Stimulated activated naive CD4-positive, alpha-beta T cell treated with Interleukin-2 at 50 U/mL for 16 hours (primary cell): ENCODE measurements at places on chromosomes 16 and 17.

DNA sequence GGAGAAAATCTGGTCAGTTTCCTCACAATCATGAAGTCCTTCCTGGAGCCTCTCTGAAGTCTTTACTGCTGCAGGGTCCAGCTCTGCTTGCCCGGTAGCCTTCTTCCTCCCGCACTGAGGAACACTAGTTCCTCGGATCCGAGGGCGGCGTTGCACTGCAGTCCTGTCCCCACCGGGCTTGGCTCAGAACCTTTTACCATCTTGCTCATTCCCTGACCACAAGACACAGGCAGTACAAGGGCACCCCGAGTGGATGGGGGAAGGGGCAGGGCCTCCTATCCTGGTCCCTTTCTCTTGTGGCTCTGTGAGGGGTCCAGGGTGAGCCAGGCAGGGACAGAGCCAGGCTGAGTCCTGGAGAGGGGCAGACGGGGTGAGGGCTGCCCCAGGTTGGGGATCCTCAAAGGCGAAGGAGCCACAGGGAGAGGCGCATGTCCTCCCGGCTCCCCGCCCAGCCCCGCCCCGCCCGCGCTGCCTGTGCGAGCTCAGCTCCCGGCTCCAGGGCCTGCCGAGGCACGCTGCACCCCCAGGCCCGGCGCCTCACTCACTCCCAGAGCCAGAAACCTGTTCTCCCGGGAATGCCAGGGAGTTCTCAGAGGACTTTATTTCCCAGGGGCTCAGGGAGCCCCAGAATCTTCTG is 1.5 kb downstream of the FOXN1 start:
- DNase-seq: no peak

GRCh38 chr17:21213638-21214014 is 335 bp downstream of the TMEM11 start:
- DNase-seq: no peak

DNA sequence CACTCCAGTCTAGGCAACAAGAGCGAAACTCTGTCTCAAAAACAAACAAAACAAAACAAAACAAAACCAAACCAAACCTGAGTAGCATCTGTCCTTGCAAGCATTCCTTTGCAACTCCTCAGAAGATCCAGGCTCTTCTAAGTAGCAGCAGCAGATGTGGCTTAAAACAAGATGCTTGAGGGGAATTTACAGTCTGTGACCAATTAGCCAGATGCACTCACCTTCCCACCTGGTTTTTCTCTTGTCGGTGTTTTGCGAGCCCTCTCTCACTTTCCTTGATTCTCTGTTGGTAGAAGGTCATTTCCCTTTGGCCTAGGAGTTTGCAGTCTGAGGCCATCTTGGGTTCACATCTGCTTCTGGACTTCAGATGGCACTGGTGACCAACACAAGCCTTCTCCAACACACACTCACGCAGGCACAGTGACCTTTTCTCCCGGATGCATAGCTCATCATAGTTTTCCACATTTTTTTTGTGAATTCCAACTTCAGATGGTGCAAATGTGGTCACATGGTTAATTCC is 276.8 kb downstream of the STX8 start:
- DNase-seq: no peak

DNA sequence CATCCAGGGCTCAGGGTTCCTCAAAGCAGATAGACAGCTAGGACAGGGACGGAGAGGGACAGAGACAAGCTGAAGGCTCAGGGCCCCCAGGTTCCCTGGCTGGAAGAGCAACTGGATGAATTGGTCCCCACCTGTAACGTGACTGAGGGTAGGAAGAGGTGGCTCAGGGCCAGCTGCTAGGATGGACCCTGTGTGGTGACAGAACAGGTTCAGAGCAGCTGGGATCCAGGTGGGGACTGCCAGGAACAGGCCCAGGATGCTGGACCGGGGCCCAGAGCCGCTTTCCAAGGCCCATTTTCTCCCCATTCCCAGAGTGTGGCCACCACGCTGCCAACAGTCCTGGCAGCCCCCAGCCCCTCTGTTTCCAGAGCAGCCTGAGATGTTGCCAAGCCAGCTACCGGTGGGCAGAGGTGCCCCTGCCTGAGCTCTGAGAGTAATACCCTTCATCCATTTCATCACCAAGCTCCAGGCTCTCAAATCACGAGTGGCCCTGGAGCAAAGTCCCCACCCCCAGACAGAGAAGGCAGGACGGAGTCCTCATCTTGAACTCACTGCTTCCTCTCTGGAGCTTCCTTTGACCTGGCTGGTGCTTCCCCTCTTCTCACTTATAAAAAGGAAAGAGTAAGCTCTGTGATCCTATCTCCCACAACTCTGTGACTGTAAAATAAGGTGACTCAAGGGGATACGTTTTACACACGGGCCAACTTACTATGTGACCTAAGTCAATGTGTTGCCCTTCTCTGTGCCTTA is 79.6 kb downstream of the TMEM132E start:
- no peak for DNase-seq

GRCh38 chr16:69939821-69940585 is 11.1 kb upstream of the CLEC18A start:
- DNase-seq: no peak

GRCh38 chr17:30495586-30495985 is 18.4 kb downstream of the GOSR1 start:
- DNase-seq: no peak

DNA sequence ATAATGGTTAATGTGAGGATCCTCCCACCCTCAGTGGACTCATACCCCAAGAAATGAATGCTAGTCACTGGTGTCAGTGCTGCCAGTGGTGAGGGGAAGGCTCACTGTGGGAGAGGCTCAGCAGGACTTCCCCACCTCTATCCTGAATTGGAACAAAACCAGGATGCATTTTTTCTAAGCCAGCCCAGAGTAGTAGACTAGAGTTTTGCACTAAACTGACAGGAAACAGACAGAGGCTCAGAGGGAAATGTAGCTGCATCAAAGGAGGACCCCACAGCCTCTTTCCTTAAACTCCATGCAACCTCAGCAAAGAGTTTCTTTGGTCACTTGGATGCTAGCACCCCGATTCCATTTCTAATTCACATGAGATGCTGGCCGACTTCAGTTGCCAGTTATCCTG is 10.7 kb upstream of the SKAP1 start:
- DNase-seq: no peak

GRCh38 chr17:81428121-81428515 is 32.9 kb downstream of the BAHCC1 start:
- no peak for DNase-seq

GRCh38 chr17:57415751-57416207 is 159.5 kb downstream of the MSI2 start:
- no peak for DNase-seq

- DNase-seq: no peak
Observed at GRCh38 chr17:73645050-73645871, 1.0 kb upstream of the SDK2 start.

GRCh38 chr17:49337884-49338283 is 24.2 kb downstream of the ZNF652 start:
- DNase-seq: no peak

DNA sequence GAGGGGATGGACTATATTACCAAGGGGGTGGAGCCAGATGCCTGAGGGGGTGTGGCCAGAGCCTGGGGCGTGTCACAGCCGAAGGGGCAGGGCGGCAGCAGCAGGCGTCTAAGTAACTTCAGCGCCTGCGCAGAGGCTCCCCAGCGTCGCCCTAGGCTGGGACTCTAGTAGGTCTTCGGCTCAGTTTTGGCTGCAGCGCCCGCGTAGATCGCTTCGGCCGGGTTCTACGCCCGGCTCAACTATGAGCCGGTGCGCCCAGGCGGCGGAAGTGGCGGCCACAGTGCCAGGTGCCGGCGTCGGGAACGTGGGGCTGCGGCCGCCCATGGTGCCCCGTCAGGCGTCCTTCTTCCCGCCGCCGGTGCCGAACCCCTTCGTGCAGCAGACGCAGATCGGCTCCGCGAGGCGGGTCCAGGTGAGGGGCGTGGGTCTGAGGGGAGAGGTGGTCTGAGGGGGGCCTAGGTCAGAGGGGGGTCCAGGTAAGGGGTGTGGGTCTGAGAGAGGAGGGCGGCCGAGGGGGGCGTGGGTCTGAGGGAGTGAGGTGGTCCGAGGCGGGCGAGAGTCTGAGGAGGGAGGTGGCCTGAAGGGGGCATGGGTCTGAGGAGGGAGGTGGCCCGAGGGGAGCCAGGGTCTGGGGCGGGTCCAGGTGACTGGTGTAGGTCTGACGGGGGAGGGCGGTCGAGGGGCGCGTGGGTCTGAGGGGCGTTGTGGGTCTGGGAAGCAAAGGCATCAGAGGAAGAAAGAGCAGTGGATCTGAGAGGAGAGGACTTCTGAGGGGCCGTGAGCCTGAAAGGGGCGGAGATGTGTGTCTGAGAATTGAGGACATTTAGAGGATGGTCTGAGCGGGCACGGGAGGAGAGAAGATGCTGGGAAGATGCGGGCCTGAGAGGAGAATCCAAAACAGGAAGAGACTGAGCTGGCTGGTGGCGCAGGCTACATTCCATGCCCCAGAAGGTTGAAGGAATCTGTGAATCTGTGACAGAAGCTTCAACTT is at the start of gene LPCAT2:
Gene LPCAT2, plus strand, starts transcription at position 132 of the 991 bp plus-strand sequence. Its CDS starts 110 bp downstream, at position 242.
- DNase-seq: no peak

- no peak for DNase-seq
Observed at GRCh38 chr17:18218756-18219415, 6.5 kb upstream of the LLGL1 start.

DNA sequence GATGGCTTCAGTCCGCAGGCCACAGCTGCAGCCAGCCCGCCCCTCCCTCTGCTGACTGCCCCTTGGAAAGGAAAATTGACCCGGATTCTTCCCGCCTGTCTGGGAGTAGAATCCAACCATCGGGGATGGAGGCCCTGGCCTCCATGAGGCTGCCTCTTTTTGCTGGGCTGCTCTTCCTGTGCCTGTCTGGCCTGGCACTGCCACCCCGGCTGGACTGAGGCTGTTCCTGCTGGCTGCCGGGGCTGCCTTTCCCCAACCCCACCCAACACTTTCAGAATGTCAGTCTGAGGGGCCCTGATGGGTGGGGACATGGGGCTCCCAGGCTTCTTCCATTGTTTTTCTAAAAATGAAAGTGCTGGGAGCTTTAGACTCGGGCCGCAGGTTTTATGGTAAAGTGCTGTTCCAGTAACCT is 7.3 kb downstream of the BAHCC1 start:
- no peak for DNase-seq

DNA sequence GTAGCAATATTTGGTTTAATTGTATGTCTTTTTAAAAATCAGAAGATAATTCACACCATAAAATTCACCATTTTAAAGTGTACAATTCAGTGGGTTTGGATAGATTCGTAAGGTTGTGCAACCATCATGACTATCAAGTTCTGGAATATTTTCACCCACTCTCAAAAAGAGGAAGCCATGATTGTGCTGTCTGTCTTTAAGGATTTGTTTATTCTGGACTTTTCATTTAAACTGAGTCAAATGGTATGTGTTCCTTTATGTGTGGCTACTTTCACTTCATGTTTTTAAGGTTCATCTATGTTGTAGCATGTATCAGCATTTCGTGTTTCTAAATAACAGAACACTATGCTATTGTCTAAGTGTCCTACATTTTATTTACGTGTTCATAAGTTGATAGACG is 68.1 kb upstream of the CPHXL start:
- no peak for DNase-seq

DNA sequence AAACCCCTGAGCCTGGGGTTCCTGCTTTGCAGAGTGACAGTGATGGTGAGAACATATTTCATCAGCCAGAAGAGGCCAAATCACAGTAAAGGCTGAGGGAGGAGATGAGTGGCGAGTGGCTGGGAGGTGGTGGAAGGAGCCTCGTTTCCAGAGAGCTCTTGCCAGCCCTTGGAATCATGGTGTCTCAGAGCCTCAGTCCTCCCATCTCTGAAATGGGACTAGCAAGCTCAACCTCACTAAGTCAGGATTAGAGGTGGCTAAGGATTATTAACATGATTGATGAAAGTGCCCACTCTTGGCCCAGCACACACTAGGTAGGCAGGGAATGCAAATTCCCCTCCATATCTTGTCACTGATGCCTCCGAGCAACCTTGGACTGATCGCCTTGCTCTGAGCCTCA is 43.0 kb downstream of the IL4R start:
- DNase-seq: no peak

- no peak for DNase-seq
Observed at GRCh38 chr17:16908273-16908672, 63.6 kb downstream of the TNFRSF13B start.

DNA sequence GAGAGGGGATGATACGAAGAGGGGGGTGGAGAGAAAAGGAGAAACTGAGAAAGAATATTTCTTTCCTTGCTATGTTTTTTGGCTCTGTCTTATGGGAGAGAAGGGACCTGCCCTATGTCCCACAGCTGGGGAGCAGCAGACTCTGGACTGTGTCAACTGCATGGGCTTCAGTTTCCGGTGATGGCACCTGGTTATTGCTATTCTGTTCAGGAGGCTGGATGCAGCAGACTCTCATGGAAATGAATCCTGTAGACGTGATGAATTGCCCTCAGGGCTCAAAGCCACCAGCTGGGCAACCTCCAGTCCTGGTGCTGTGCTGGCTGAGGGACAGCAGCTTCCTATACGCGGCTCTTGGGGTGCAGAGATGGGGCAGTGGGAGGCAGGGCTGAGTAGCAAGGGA is 121.2 kb downstream of the HAPSTR1 start:
- DNase-seq: no peak

- no peak for DNase-seq
Observed at GRCh38 chr17:77875051-77875780, 83.3 kb upstream of the TNRC6C start.

DNA sequence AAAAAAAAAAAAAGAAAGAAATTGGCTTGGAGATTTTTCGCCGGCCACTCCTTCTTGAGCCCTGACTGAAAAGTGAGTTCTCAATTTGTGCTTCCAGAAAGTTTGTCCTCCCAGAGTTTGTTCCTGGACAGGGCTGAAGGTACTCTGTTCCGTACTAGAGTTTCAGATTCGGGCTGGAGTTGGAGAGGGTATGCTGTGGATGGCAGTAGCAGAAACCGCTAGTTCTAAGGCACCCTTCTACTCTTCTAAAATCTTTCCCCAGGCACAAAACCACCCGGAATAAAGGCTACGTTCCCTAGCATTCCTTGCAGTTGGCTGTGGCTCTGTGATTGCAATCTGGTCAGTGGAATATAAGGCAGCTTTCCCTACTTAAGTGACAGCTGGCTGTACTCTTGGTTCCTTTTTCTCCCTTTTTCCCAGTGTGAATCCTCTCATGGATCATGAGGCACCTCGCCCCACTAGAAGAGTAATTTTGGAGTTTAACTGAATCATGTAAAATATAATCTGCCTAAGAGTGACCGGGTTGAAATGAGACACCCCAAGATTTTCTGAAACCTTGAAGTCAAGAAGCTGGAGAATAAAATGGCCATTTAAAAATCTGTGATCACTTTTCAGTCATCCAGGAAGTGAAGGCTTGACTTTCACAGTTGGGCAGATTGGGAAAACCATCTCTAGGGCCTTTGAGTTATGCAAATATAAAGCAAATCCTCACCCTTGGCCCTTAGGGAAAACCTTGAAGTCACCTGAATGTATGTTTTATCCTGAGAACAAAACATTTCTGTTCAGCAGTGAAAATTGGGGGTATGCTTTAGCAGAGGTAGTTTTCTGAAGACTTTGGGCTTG is 901 bp upstream of the HEATR6 start:
- DNase-seq: no peak

GRCh38 chr16:57479976-57480753 is 6.1 kb downstream of the DOK4 start:
- no peak for DNase-seq

GRCh38 chr16:67537270-67537635 is 8.6 kb downstream of the RIPOR1 start:
- DNase-seq: peak; percentile 55
